Astrocyte of the cerebellum (primary cell): ENCODE measurements at places on chromosomes 6 and 20.

DNA sequence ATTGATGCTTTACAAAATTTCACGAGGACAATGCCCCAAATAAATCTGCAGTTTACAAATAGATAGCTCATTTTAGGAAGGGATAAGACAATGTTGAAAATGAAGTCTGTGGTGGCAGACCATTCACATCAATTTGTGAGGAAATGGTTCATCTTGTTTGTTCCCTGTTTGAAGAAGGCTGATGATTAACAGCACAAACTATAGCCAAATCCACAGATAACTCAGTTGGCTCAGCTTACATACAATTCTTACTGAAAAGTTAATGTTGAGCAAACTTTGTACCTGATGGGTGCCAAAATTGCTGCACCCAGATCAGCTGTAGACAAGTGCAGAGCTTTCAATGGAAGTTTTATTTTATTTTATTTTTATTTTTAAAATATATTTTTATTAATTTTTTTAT lies 763.9 kb downstream of the DOK5 start:
- no peak for DNase-seq

DNA sequence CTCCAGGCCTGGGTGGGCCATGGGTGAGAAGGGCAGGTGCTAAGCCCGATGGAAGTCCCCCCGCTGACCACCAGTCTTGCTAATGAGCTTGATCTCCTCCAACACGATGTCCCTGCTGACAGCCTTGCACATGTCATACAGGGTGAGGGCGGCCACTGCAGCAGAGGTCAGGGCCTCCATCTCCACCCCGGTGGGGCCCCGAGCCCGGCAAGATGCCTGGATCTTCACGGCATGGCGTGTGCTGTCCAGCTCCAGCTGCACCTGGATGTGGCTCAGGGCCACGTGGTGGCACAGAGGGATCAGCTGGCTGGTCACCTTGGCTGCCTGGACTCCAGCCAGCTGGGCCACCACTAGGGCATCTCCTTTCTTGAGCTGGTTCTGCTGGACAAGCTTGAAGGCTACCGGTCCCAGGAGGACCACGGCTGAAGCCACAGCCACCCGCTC lies 27.9 kb downstream of the MOCS1 start:
- DNase-seq = no peak

- no peak for DNase-seq
Observed at GRCh38 chr6:25013246-25013645, 77.5 kb upstream of the RIPOR2 start.

- no peak for DNase-seq
Observed at GRCh38 chr6:25535632-25536225, 116.3 kb upstream of the SCGN start.

DNA sequence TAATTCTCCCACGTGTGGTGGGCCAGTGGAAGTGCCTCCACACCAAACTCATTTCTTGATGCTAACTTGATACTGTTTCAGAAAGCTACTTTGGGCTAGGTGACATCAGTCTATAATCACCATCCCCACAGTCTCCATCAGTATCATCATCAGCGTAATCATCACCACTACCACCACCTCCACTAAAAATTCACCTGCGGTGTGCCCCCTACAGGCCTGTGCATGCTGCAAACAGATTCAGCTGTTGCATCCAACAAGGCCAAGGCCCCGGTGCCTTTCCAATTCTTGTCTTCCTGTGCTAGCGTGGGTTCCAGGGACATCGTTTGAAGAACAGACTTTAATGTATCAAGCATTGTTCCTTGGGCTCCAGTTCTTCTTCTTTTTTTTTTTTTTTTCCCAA lies 201.3 kb upstream of the EXOC2 start:
- DNase-seq = no peak

DNA sequence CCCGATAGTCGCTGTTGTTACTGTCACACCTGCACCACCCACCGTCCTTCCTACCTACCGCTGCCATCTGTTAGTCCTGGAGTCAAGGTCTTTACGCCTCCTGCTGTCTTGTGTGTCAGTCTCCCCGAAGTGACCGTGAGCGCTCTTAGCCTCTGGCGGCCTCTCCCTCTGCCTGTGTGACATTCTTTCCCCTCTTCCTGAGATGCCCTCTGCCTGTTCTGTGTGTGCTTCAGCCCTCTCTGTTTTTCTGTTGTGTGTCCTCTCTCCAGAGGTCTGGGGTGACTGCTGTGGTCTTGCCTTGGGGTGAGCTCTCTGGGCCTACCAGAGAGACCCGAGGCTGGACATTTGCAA lies 54.9 kb downstream of the TCP11 start:
- DNase-seq = no peak

- no peak for DNase-seq
Observed at GRCh38 chr20:30949761-30950160, 307.7 kb upstream of the DEFB115 start.

DNA sequence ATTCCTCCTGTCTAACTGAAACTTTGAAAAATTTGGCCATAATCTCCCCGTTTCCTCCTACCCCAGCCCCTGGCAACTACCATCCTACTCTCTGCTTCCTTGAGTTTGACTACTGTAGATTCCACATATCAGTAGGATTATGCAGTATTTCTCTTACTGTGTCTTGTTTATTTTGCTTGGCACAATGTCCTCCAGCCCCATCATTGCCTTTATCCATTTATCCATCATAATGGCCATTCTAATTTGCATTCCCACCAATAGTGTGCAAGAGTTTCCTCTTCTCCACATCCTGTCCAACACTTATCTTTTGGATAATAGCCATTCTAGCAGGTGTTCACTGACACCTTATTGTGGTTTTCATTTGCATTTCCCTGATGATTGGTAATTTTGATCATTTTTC lies 202.3 kb downstream of the THBS2 start:
- DNase-seq = no peak

GRCh38 chr6:114419175-114419574 lies 76.4 kb upstream of the HS3ST5 start:
- DNase-seq = no peak

DNA sequence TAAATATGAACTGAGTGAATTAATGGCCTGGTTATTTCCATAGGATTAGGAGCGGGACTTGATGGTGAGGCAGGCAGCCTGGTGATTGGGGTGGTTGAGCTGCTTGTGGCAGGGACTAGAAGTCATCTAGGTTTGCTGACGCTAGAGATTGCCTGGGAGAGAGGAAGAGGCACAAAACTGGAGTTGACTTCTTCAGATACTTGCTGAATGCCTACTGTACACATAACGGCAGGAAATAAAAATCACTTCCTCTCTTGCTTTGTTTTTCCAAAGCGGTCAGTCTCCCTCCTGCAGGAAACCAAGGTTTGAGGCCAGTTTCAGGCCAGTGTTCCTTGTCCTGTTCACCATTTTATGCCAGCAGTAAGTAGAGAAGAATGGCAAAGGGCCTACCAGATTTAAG lies 36.7 kb upstream of the MYLIP start:
- DNase-seq = no peak

DNA sequence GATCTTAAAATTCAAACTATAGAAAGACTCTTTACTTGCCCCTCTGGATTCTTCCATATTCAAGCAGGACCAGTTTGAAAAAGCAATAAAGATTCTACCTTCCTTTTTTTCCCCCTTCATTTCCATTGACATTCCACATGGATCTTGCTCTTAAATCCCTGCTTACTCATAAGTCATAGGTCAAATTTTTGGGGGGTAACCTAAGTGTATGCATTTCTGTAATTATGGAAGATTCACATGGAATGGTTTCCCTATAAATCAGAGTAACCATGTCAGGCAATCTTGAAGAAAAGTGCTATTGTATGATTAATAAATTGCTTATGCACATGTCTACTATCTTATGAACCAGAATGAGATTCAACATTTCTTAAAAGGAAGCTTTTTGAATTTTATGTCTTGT lies 551.0 kb downstream of the HAO1 start:
- DNase-seq = no peak

GRCh38 chr6:82088978-82089771 lies 158.4 kb downstream of the IBTK start:
- DNase-seq = no peak

GRCh38 chr20:10843146-10843711 lies 169.4 kb upstream of the JAG1 start:
- no peak for DNase-seq

DNA sequence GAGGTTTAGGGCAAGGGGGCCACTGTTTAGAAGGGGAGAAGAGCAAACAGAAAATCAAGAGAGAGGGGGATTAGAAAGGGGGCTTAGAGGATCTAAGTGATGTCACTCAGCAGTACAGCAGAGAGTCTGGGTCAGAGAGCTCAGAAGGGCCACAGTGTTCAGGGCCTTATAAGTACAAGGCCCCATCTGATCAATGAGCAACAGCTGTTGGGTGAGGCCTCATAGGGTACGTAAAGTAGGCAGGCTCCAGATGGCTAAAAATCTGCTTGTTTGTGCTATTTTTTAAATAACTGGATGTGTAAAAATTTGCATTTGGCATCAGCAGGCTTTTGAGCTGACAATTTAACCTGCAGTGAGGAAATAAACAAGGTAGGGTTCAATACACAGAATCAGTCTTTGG lies 149.8 kb downstream of the SH3BGRL2 start:
- DNase-seq = no peak

DNA sequence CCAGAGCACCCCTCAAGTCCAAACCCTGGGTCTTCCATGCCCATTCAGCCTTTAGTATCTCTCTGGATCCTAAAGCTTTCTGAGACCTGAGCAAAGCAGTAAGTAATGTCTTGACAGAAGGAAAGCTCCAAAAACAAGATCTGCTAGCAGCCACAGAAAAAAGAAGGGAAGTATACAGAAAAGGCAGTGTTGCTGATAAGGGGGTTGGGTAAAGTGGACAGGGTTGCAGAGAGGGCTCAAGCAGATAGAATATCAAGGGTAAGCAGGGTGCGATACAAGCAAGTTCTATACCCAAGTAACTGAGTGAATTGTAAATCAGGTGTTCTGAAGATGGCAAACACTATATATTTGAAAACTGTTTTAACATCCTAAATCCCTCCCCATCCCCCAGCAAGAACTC lies 113.4 kb upstream of the CARMIL1 start:
- DNase-seq = no peak

GRCh38 chr6:154466139-154466538 lies 44.3 kb downstream of the CNKSR3 start:
- no peak for DNase-seq

GRCh38 chr6:36998723-36999038 lies 6.8 kb upstream of the FGD2 start:
- DNase-seq = no peak

DNA sequence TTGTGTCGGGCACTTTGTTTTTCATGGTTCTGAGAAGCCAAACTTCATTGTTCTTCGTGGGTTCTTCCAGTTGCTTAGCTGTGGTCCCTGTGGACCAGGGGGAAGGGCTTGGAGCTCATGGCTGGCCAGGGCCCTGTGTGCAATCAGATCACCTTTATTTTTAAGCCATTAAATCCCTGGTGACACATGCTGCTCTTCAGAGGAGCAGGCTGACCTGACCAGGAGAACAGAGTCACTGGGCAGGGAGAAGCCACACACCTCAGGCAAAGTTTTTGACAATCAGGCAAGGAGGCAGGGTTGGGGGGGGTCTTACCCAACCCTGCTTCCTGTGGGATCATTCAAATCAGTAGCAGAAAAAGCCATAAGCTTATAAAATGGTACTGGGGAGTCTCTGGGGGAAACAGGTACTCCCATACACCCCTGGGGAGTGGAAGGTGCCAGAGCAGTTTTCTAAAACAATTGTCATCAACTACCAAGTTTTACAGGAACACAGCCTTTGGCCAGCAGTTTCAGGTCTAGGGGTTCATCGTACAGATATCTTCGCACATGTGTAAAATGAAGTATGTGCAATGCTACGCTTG lies 37.0 kb upstream of the PREX1 start:
- no peak for DNase-seq

- no peak for DNase-seq
Observed at GRCh38 chr6:47714802-47715201, 16.4 kb downstream of the ADGRF4 start.

GRCh38 chr6:119726086-119726485 lies 376.5 kb upstream of the MAN1A1 start:
- DNase-seq = no peak

GRCh38 chr6:21595285-21596144 lies 2.0 kb downstream of the SOX4 start:
- no peak for DNase-seq

DNA sequence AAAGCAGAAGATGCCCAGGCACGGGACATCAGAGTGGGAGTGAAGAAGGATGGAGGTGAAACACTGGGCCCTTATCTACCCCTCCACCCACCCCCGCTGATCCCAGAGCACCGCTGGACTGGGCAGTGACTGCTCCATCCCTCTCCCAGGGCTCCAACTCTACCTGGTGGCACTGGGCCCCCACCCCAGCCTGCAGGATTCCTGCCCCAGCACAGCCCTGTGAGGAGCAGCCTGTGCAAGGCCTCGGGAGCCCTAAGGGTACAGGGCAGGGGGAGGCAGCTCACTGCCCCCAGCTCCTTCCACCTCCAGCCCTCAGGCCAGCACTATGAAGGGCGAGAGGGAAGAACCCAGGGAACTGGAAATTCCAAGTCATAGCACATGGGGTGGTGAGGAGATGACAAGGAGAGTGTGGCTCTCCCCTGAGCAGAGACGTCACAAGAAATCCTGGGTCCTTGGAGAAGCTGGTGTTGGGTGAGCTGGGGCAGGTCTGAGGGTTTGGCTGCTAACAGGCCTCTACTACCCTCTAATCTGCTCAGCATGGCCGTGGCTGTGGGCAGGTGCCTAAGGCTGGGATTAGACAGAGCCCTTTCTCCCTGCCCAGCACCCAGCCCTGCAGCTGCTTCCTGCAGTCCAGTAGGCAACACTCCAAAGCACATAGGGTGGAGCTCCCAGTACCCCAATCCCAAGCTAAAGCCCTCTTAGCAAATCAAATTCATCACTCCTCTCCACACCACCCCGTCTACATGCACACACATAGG lies 3.5 kb downstream of the CST3 start:
- DNase-seq = no peak

DNA sequence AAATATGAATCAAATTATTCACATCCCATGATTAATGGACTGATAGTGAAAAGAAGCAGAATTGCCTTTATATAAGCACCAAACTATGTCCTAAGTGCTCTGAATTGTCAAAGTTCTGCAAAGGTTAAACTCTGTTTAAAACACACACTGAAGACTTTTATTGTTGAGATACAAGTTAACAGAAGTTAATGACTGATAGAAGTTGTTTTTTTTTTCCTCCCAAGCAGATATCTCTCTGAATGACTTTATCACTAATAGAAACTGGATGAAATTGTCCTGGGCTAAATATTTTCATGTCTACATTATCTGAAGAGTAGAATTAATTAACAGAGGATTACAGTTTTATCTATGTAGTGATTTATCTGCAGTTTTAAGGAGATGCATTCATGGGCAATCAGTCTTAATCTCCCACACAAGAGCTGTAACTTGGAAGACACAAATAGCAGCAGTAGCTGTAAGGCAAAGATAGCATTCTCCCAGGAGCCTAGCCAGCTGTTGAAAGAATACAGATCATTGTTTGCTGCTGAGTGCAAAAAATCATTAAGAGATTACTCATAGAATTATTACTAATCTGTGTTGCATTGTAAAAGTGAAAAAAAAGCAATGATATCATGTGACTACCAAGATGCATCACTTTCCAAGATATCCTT lies 49.9 kb downstream of the BMP5 start:
- DNase-seq = no peak

DNA sequence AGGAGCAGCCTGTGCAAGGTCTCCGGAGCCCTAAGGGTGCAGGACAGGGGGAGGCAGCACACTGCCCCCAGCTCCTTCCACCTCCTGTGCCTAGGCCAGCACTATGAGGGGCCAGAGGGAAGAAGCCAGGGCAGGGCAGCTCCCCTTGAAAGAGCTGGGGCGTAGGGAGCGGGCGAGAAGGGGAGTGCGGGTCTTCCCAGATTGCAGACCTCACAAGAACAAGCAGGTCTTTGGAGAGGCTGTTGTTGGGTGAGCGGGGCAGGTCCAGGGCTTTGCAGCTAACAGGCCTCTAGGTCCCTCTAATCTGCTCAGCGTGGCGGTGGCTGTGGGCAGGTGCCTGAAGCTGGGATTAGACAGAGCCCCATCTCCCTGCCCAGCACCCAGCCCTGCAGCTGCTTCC lies 22.4 kb upstream of the CST1 start:
- no peak for DNase-seq
